ENCODE measurements at places on chromosomes 4 and X.

DNA sequence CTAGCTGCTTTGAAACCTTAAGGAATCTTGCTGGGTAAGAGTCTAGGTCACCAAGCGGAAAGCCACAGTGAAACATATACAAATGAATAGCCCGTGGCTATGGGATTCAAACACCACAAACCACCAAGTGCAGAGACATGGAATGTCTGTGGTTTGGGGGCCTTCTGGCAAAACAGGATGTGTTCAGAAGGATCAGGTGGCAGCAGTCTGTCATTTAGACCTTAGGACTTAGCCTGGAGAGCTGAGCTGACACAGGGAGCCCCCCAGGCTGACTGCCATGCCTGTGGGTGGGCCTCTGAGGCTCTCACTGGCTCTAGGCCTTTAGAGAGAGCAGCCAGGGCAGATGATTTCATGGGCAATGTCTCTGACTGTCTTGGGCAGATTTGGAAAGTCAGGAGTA lies 225.6 kb downstream of the FBXW7 start:
- no peaks in the 10 kb centered on the region for H3K36me3 ChIP-seq
- H3K27me3 ChIP-seq = no peaks in the 10 kb centered on the region
- H3K4me3 ChIP-seq = no peak overlapping the region
- no peak for DNase-seq
- no peaks in the 10 kb centered on the region for H3K4me1 ChIP-seq

GRCh38 chr4:16684097-16684496 lies 214.3 kb downstream of the LDB2 start:
- no peak overlapping the region for H3K27ac ChIP-seq
- DNase-seq = no peak
- H3K4me1 ChIP-seq = no peaks in the 10 kb centered on the region
- no peaks in the 10 kb centered on the region for H3K27me3 ChIP-seq

GRCh38 chr4:144399927-144400326 lies 246.0 kb upstream of the HHIP start:
- H3K36me3 ChIP-seq = no peaks in the 10 kb centered on the region
- H3K27me3 ChIP-seq = no peaks in the 10 kb centered on the region
- DNase-seq = no peak
- H3K27ac ChIP-seq = no peak overlapping the region
- H3K4me1 ChIP-seq = no peaks in the 10 kb centered on the region

- H3K36me3 ChIP-seq = no peaks in the 10 kb centered on the region
- no peak for DNase-seq
- H3K27me3 ChIP-seq = no peaks in the 10 kb centered on the region
- no peak overlapping the region for H3K4me3 ChIP-seq
These were observed 107.3 kb downstream of the PSAPL1 start for GRCh38 chr4:7327341-7327885.

- H3K4me3 ChIP-seq = no peak overlapping the region
- H3K27me3 ChIP-seq = no peaks in the 10 kb centered on the region
- H3K27ac ChIP-seq = peak overlapping the region; percentile 27
These were observed 30.3 kb downstream of the AREG start for GRCh38 chr4:74475091-74475800.

DNA sequence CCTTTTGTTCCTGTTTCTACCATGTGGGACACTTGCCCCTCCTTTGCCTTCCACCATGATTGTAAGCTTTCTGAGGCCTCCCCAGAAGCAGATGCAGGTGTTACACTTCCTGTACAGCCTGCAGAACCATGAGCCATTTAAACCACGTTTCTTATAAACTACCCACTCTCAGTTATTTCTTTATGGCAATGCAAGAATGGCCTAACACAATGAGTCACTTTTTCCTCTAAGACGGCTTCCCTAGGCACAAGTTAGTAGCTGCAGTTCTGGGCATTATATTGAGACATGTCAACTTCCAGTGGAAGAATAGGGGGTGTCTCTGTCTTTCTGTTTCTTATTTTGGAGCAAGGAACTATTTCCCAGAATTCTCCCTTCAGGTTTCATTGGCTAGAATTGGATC lies 32.9 kb upstream of the DIPK2B start:
- H3K27me3 ChIP-seq = no peaks in the 10 kb centered on the region
- no peaks in the 10 kb centered on the region for H3K36me3 ChIP-seq
- H3K4me3 ChIP-seq = no peak overlapping the region
- H3K27ac ChIP-seq = no peak overlapping the region

DNA sequence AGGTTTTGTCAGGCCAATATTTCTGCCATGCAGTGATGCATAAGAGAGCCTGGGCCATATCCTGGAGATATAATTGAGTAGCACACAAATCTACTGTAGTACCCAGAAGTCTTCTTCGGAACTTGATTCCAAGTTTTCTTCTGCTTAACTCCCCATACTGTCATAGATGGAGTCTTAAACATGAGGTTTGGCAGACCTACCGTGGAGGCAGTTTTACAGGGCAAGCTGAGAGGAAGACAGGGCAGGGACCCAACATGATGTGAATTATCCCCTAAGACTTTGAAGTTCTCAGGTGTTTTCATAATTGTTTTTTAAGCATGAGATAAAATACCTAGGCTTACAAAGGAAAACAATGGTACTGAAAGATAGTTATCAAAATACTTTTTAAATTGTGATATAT lies 18.2 kb downstream of the NHSL2 start:
- H3K4me1 ChIP-seq = no peaks in the 10 kb centered on the region
- H3K36me3 ChIP-seq = no peaks in the 10 kb centered on the region
- no peak for DNase-seq
- no peaks in the 10 kb centered on the region for H3K27me3 ChIP-seq

DNA sequence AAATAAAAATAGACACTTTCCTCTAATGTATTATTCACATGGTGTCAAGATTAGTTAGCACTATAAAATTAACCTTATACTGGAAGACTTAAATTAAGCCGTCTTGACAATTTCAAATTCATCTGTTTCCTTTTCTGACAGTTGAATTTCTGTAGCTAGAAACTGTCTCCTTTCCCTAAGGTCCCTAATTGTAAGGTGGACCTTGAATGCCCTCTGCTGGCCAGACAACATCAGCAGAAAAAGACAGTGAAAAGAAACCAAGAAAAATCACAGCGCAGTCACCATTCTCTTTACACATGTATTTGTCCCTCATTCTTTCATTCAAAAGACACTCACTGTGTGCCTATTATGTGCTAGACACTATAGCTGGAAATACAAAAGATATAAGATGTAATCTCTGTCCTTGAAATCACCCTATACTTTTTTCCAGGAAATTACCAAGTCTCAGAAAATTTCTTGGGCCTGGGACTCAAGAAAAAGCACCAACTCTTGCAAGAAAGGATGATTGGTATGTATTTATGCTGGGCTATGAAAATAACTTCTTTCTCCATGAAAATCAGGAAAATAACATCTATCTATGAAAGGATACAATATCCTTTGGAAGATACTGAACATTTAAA lies 32.7 kb upstream of the AMBN start:
- H3K27me3 ChIP-seq = no peaks in the 10 kb centered on the region
- no peak overlapping the region for H3K4me3 ChIP-seq
- H3K27ac ChIP-seq = no peak overlapping the region
- no peaks in the 10 kb centered on the region for H3K36me3 ChIP-seq
- DNase-seq = peak; percentile 82

DNA sequence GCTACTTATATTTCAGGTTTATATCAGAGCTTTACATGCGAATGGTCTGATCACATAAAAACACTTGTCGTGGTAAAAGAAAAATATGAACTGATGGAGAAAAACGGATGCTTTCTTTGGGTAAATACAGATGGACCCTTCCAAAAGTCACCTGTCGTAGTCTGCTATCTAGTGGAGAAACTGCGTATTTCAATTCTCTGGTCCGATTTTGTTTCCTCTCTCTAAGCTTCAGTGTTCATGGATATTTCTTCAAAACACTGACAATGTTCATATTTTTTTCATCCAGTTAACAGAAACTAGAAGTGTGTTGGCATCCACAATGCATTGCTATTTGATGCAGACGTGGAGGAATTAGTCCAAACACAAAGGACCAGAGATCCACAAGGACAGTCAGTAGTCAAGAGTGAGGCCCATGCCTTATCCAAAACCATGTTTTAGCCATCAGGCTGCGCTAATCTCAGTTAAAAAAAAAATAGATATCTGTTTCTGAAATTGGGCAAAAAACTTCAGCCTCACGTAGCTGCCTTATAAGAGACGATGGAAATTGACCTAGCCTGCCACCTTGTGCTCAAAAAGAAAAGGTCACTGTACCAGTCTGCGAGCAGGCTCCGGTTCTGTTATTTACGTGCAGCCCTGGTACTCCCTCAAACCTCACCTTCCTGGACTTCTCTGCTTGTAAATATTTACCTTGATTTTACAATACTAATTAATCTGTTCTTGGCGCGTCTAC lies 16.0 kb downstream of the MEPE start:
- DNase-seq = peak; percentile 80
- no peaks in the 10 kb centered on the region for H3K36me3 ChIP-seq
- peaks cover 5% of the 10 kb centered on the region for H3K27me3 ChIP-seq
- H3K4me1 ChIP-seq = peaks cover 10% of the 10 kb centered on the region

- H3K27me3 ChIP-seq = no peaks in the 10 kb centered on the region
- H3K4me3 ChIP-seq = no peak overlapping the region
- no peak for DNase-seq
These were observed 86.3 kb upstream of the MYOZ2 start for GRCh38 chr4:119049342-119049741.

DNA sequence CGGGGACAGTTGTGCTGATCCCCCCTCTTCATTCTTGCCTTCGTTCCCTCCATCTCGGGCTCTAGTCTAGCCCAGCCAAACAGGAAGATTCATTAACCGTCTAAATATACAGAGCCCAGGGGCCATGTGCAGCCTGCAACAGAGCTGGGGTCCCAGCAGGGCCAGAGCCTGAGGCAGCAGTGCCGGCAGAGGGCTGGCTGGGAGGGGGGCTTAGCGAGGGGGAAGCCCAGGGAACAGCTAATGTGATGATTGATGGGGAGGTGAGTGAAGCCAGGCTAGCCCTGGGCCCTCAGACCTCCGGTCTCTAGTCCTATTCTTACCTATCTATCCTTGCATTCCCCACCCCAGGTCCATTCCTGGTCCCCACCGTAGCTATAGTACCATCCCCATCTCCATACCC lies 22.3 kb downstream of the EFNB1 start:
- H3K4me3 ChIP-seq = no peak overlapping the region
- peaks cover 4% of the 10 kb centered on the region for H3K27me3 ChIP-seq
- peaks cover 7% of the 10 kb centered on the region for H3K4me1 ChIP-seq
- H3K36me3 ChIP-seq = no peaks in the 10 kb centered on the region

- H3K4me3 ChIP-seq = no peak overlapping the region
- no peaks in the 10 kb centered on the region for H3K36me3 ChIP-seq
- H3K4me1 ChIP-seq = no peaks in the 10 kb centered on the region
- no peak overlapping the region for H3K27ac ChIP-seq
- no peaks in the 10 kb centered on the region for H3K27me3 ChIP-seq
- DNase-seq = no peak
These were observed 210.7 kb upstream of the LDB2 start for GRCh38 chr4:17109126-17109525.

DNA sequence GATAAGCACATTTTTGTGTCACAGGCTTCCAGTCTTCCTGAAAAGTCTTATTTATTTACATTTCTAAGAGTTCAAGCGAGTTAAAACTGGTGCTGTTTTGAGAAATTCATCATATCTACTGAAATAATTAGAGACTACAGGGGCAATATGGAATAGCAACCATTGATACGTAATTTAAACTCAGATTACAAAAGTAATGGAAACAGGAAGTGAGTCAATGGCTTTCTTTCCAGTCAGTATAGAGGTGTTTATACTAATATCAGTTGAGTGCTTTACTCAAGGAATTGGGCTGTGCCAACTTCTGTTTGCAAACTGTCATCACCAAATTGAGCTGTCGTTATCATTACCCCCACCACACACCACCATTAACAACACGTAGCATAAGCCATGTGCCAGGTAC lies 222.7 kb downstream of the COL25A1 start:
- no peak for DNase-seq
- H3K4me1 ChIP-seq = peaks cover 14% of the 10 kb centered on the region
- H3K36me3 ChIP-seq = no peaks in the 10 kb centered on the region
- H3K27me3 ChIP-seq = no peaks in the 10 kb centered on the region
- H3K27ac ChIP-seq = no peak overlapping the region

GRCh38 chrX:129646566-129647417 lies 8.0 kb downstream of the APLN start:
- H3K27me3 ChIP-seq = no peaks in the 10 kb centered on the region
- H3K4me3 ChIP-seq = no peak overlapping the region
- no peaks in the 10 kb centered on the region for H3K36me3 ChIP-seq
- H3K4me1 ChIP-seq = no peaks in the 10 kb centered on the region
- no peak for DNase-seq
- no peak overlapping the region for H3K27ac ChIP-seq

DNA sequence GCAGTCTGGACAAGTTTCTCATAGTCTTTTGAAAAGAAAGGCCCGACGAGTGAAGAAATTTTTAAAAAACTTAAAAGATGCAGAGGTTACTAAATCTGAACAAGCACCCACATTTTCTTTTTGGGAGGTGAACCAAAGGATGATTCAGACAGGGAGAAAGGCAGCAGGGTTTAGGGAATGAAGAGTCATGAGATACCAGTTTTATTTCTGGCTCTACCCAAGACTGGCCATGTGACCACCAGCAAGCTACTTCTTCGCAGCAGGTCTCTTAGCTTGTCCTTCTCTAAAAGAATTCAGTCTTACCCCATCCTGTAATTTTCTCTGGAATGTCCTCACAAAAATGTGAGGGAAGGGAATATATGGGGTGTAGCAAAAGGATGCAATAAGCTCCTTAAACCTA lies 37.6 kb downstream of the AMOT start:
- no peak for DNase-seq
- H3K27ac ChIP-seq = no peak overlapping the region
- H3K4me1 ChIP-seq = no peaks in the 10 kb centered on the region

Data from stomach (tissue), 19 donors.